ENCODE measurements at places on chromosomes 13 and 19. TPM values are rescaled to one million over a fixed set of nuclear protein-coding genes. Genes with fewer than 3 reads are reported as not detected.

The ITGBL1 gene
- total RNA-seq: not detected

The CEACAM16 gene
- total RNA-seq: not detected

The LACC1 gene
- 0.75 TPM for total RNA-seq

The ZNF584 gene
- 28.4 TPM for total RNA-seq

The RB1 gene
- 48.0 TPM for total RNA-seq

The KIR2DL4 gene
- not detected for total RNA-seq

The PAN3 gene
- 34.0 TPM for total RNA-seq

The ZNF66 gene
- 16.4 TPM for total RNA-seq

The LRRC63 gene
- 0.37 TPM for total RNA-seq

The GTF3A gene
- 116 TPM for total RNA-seq

The OPA3 gene
- total RNA-seq: 15.7 TPM

All from neural crest cell (in vitro differentiated cells).